ENCODE measurements at places on chromosomes 4 and X.
A peak's percentile ranks its signal among the peaks of the same experiment; 100 is the strongest.

DNA sequence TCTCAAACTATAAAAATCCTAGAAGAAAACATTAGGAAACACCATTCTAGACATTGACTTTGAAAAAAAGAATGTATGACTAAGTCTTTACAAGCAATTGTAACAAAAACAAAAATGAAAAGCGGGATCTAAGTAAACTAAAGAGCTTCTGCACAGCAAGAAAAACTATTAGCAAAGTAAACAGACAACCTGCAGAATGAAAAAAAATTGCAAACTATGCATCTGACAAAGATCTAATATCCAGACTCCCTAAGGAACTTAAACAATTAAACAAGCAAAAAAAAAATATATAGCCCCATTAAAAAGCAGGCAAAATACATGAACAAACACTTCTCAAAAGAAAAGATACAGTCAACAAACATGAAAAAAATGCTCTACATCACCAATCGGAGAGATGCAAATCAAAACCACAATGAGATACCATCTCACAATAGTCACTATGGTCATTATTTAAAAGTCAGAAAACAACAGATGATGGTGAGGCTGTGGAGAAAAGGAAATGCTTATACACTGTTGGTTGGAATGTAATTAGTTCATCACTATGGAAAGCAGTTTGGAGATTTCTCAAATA lies 168.1 kb downstream of the EPHA5 start:
- H3K36me3 ChIP-seq = no peaks in the 10 kb centered on the region
- no peaks in the 10 kb centered on the region for H3K4me1 ChIP-seq

GRCh38 chr4:26985873-26986272 lies 125.2 kb downstream of the STIM2 start:
- H3K27ac ChIP-seq = no peak overlapping the region
- no peak for DNase-seq

GRCh38 chr4:156615066-156615531 lies 356.5 kb downstream of the PDGFC start:
- H3K4me1 ChIP-seq = peaks cover 2% of the 10 kb centered on the region
- DNase-seq = no peak
- no peak overlapping the region for H3K27ac ChIP-seq
- no peaks in the 10 kb centered on the region for H3K36me3 ChIP-seq
- no peaks in the 10 kb centered on the region for H3K27me3 ChIP-seq
- H3K4me3 ChIP-seq = no peak overlapping the region

- H3K27me3 ChIP-seq = no peaks in the 10 kb centered on the region
Observed at GRCh38 chr4:94517492-94517891, 65.8 kb downstream of the PDLIM5 start.

GRCh38 chrX:122363112-122363795 lies 820.8 kb upstream of the GRIA3 start:
- no peaks in the 10 kb centered on the region for H3K36me3 ChIP-seq
- DNase-seq = no peak
- peaks cover 2% of the 10 kb centered on the region for H3K4me1 ChIP-seq

GRCh38 chr4:15694431-15694830 lies 8.4 kb upstream of the BST1 start:
- no peaks in the 10 kb centered on the region for H3K36me3 ChIP-seq
- H3K4me3 ChIP-seq = no peak overlapping the region
- no peak for DNase-seq
- peak overlapping the region; percentile 16 for H3K27ac ChIP-seq
- no peaks in the 10 kb centered on the region for H3K27me3 ChIP-seq

DNA sequence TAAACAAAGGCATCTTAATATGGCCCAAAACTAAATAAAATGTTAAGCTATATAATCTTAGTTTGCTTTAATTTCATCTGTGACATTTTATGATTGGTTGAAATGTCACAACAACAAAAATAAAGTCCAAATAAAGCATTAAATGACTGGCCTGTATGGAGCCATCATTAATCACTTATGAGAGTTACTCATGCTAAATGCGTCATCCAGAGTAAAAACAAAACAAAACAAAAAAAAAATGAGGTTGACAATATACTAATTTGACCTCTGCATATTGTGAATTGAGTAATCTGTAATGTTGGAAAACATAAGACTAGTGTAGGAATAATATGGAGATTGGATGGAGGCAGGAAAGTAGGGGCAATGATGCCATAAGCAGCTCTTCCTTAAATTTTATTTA lies 139.7 kb downstream of the MAPK10 start:
- H3K27ac ChIP-seq = no peak overlapping the region
- H3K27me3 ChIP-seq = no peaks in the 10 kb centered on the region
- no peak for DNase-seq
- no peak overlapping the region for H3K4me3 ChIP-seq
- peaks cover 13% of the 10 kb centered on the region for H3K36me3 ChIP-seq

DNA sequence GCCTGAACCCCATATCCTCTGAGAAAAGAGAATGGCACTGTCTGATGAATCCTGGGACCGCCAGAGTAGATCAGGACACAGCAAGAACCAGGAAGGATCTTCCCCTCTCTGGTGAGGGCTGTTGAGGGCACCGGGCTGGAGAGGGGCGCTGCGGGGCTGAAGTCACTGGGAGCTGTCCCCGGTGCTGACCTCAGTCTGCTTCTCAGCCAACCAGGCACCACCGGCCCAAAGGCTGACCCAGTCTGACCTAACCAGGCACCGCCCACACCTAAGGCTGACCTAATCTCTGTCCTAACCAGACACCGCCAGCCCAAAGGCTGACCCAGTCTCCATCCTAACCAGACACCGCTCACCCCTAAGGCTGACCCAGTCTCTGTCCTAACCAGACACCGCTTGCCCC lies 82.8 kb downstream of the CPZ start:
- no peaks in the 10 kb centered on the region for H3K27me3 ChIP-seq
- no peak overlapping the region for H3K4me3 ChIP-seq
- peak; percentile 72 for DNase-seq

DNA sequence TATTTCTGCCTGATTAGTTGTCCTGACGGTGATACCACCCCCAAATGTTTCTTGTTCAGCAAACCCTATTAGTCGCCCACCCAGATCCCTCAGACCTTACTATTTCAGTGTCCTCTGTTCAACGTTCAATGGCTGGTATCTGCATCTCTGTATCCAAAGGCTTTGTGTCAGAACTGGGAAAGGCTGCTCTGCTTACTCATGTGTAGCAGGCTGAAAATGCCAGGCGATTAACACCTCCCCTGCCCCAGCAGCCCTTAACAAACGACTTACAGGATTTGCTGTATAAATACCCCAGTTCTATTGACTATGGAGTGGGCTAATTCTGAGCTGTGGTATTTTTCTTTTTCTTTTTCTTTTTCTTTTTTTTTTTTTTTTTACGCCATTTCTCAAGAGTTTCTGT lies 415.0 kb downstream of the ZNF674 start:
- DNase-seq = peak; percentile 40
- no peak overlapping the region for H3K4me3 ChIP-seq
- no peaks in the 10 kb centered on the region for H3K27me3 ChIP-seq
- no peak overlapping the region for H3K27ac ChIP-seq
- H3K4me1 ChIP-seq = no peaks in the 10 kb centered on the region
- no peaks in the 10 kb centered on the region for H3K36me3 ChIP-seq

GRCh38 chr4:16136311-16136710 lies 52.5 kb upstream of the PROM1 start:
- H3K4me1 ChIP-seq = no peaks in the 10 kb centered on the region
- no peak overlapping the region for H3K27ac ChIP-seq
- no peaks in the 10 kb centered on the region for H3K36me3 ChIP-seq
- H3K4me3 ChIP-seq = no peak overlapping the region
- no peaks in the 10 kb centered on the region for H3K27me3 ChIP-seq

DNA sequence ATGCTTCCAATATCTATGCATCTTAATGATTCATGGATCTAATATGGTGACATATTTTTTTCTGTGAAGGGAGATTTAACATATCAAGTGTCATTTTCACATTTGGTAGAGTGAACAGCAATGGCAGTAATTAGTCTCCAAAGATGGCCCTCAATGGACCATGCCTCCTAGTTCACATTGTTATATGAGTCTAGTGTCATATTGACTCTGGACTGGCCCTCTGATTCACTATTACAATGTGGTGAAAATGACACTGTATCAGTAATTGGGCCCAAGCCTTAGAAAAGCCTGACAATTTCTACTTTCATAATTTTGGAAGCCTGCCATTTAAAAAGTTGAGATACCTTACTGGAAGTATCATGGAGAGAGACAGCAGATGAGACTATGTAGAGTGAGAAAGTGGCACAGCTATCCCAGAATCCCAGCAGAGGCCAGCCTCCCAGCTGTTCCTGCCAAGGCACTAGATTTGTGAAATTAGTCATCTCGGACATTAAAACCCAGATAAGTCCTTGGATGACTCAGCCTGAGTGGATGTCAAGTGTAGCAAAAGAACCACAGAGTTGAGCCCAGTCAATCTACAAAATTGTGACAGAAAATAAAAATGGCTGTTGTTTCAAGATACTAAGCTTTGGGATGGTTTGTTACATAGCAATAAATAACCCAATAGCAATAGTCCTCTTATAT lies 68.4 kb downstream of the ARHGEF38 start:
- H3K27me3 ChIP-seq = peaks cover 67% of the 10 kb centered on the region
- no peaks in the 10 kb centered on the region for H3K4me1 ChIP-seq
- no peak for DNase-seq
- H3K36me3 ChIP-seq = no peaks in the 10 kb centered on the region
- H3K4me3 ChIP-seq = no peak overlapping the region

GRCh38 chr4:67624939-67625338 lies 66.4 kb downstream of the STAP1 start:
- H3K4me1 ChIP-seq = no peaks in the 10 kb centered on the region
- no peaks in the 10 kb centered on the region for H3K27me3 ChIP-seq
- H3K27ac ChIP-seq = no peak overlapping the region
- peaks cover 5% of the 10 kb centered on the region for H3K36me3 ChIP-seq
- no peak overlapping the region for H3K4me3 ChIP-seq
- DNase-seq = no peak

DNA sequence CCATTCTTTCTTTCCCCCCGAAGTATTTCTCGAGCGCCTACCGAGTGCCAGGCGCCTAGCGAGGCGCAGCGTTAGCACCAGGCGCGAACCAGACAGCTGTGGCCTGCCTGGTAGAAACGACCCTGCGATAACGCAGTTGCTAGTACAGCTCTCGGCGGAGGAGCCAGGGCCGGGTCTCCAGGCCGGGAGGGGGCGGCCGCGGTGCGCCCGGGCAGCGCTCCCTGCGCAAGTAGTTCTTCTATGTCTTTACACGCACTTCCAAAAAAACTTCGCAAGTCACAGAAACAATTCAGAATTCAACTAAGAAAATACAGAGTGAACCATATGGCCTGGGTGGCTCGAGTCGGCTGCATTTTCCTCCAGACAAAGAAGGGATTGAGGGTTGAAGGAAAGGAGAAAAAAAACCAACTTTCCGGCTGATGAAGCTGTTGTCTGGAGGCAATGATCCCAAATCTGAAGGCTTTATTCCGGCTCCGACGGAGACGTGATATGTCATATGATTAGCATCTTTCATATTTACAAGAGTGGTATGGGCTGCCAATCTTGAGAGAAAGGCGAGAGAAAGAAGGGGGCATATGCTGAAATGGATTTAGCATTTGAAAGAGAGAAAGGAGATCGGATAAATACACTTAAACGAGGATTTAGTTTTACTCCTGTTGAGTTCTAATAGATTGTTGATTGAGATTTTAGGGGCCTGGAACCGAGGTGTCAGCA lies 7.2 kb upstream of the NEUROG2 start:
- no peaks in the 10 kb centered on the region for H3K36me3 ChIP-seq
- peaks cover 18% of the 10 kb centered on the region for H3K4me1 ChIP-seq
- peaks cover 37% of the 10 kb centered on the region for H3K27me3 ChIP-seq
- peak; percentile 59 for DNase-seq

DNA sequence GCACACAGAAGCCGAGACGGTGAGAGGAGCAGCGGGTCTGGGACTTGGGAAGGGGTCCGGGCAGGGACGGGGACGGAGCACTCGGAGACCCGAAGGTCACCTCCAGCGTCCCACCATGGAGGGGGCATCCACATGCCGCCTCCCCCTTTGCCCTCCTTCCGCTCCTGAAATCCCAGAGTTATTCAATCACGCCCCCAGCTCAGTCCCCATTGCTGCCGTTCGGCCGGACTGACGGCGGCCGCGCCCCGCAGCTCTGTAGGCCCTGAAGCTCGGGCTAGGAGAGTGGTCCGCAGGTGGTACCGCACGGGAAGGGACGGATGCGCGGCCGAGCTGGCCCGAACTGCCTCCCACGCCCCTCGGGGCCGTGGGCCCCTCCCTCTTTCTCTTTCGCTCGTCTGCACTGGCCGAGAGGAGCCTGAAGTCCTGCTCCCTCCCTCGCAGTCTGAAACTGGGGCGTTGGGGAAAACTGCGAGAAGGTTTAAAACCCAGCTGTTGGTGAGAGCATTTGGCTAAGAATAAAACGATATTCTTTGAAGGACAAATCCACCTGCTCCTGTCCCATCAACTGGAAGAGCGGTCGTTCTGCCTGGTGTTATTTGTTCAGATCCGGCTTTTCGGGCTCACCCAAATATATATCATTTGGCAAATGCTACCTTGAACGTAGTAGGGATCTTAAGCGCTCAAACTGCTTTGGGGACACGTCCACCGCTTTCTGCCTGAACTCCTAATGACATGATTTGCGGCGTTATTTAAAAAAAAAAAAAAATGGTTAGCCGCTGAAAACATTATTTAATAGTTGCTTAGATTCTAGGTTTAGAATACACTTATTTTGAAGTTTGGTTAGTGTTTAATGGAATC lies 719 bp downstream of the USO1 start:
- peak overlapping the region; percentile 96 for H3K27ac ChIP-seq
- H3K4me1 ChIP-seq = peaks cover 7% of the 10 kb centered on the region
- H3K27me3 ChIP-seq = no peaks in the 10 kb centered on the region
- peak; percentile 69 for DNase-seq

- peaks cover 11% of the 10 kb centered on the region for H3K36me3 ChIP-seq
- H3K27me3 ChIP-seq = no peaks in the 10 kb centered on the region
- no peak overlapping the region for H3K4me3 ChIP-seq
Observed at GRCh38 chr4:174255374-174255773, 28.1 kb downstream of the FBXO8 start.

- no peaks in the 10 kb centered on the region for H3K4me1 ChIP-seq
- no peak overlapping the region for H3K4me3 ChIP-seq
- no peak overlapping the region for H3K27ac ChIP-seq
- no peaks in the 10 kb centered on the region for H3K27me3 ChIP-seq
- no peak for DNase-seq
Observed at GRCh38 chr4:151260526-151260925, 16.4 kb upstream of the PRSS48 start.

DNA sequence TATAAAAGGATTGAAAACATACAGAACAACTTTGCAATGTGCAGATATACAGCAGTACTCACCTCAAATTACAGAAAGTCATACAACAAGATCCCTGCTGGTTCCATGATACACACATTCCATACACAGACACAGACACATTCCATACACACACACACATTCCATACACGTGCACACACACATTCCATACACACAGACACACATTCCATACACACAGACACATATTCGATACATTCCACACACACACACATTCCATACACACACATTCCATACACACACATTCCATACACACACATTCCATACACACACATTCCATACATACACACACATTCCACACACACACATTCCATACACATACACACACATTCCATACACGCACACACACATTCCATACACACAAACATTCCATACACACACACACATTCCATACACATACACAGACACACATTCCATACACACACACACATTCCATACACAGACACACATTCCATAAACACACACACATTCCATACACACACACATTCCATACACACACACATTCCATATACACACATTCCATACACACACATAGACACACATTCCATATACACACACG lies 13.7 kb downstream of the LINC00632 start:
- no peak overlapping the region for H3K4me3 ChIP-seq
- H3K27me3 ChIP-seq = no peaks in the 10 kb centered on the region
- peaks cover 30% of the 10 kb centered on the region for H3K36me3 ChIP-seq
- no peak for DNase-seq

GRCh38 chr4:8754634-8755589 lies 116.7 kb downstream of the HMX1 start:
- no peak overlapping the region for H3K4me3 ChIP-seq
- DNase-seq = no peak
- H3K36me3 ChIP-seq = no peaks in the 10 kb centered on the region
- no peaks in the 10 kb centered on the region for H3K4me1 ChIP-seq

Data from neuronal stem cell (in vitro differentiated cells).